ENCODE measurements at places on chromosomes 4 and X.

DNA sequence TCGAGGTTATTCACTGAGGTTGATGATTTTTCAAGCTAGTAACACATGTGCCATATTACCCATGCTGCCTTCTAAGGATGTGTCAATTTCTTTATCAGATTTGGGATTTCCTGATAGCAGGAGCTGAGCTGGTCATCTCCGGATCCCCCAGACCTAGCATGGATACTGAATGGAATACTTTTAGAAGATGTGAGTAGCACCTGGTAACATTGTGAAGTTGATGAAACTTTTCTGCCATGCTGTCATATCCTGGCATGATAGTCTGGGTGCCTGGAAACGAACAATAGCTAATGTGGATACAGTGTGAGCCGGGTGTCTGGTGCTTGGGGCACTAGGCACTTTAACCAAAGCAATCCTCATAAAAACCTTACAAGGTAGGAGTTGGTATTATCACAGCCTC, 11.0 kb upstream of the CYTL1 start:
- DNase-seq, result no peak
- no peak overlapping the region for H3K4me3 ChIP-seq
- peaks cover 13% of the 10 kb centered on the region for H3K27me3 ChIP-seq

GRCh38 chr4:121472937-121473721, 92.3 kb upstream of the QRFPR start:
- H3K27me3 ChIP-seq, result no peaks in the 10 kb centered on the region
- H3K36me3 ChIP-seq, result no peaks in the 10 kb centered on the region
- H3K4me1 ChIP-seq, result peaks cover 2% of the 10 kb centered on the region
- H3K27ac ChIP-seq, result no peak overlapping the region
- H3K4me3 ChIP-seq, result no peak overlapping the region

GRCh38 chr4:156547891-156548290, 423.7 kb downstream of the PDGFC start:
- no peaks in the 10 kb centered on the region for H3K36me3 ChIP-seq
- no peak overlapping the region for H3K27ac ChIP-seq
- H3K27me3 ChIP-seq, result no peaks in the 10 kb centered on the region
- no peaks in the 10 kb centered on the region for H3K4me1 ChIP-seq

GRCh38 chr4:111399623-111400022, 745.6 kb upstream of the FAM241A start:
- no peak for DNase-seq
- no peaks in the 10 kb centered on the region for H3K27me3 ChIP-seq
- no peak overlapping the region for H3K4me3 ChIP-seq
- H3K27ac ChIP-seq, result no peak overlapping the region
- no peaks in the 10 kb centered on the region for H3K4me1 ChIP-seq

All from activated B cell treated with CpG ODN at 0.5 μM for 24 hours (primary cell).